ENCODE measurements at places on chromosomes 1 and 21.

DNA sequence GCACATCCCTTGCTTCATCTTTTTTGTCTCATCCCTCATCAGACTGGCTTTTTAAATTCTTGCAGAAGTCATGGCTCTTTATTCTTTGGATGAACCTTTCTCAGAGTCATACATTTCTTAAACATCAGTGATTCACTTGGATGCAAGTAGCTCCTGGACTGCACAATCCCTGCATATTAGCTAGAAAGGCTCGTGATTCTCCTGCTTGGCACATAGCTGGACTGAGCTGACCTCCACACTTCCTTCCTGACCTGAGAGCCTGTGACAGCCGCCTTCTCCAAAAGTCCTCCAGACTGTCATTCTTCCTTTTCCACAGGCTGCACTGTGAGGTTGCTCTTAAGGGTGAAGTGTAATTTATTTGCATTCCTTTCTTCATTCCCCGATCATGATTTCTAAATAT is 109.4 kb downstream of the RGL1 start:
- DNase-seq, result no peak

GRCh38 chr1:228146417-228147150 is 3.1 kb upstream of the GJC2 start:
- no peak for DNase-seq

DNA sequence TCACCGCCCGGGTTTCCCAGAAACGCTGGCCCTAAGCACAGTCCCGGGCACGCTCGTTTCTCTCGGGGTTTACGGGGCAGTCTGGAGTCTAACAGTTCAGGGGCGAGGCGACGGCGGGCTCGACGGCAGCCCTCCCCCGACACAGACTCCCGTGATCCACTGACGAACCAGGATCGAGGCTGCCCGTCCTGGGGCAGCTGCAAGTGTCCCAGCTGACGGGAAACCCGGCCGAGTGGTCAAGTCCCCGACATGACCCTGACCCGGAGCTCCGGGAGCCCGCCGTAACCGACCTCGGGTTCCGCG is 494 bp downstream of the UBE2J2 start:
- no peak for DNase-seq

- no peak for DNase-seq
Measured at GRCh38 chr1:83546874-83547273, 452.1 kb downstream of the TTLL7 start.

GRCh38 chr1:65235867-65236805 is 73.2 kb upstream of the DNAJC6 start:
- DNase-seq, result no peak

GRCh38 chr21:37828556-37828955 is 87.7 kb downstream of the KCNJ6 start:
- DNase-seq, result no peak
